ENCODE measurements at places on chromosomes 1 and 21.

- DNase-seq: no peak
Observed at GRCh38 chr1:33378524-33378923, 52.4 kb downstream of the PHC2 start.

GRCh38 chr1:11989669-11990068, 9.4 kb downstream of the MFN2 start:
- no peak for DNase-seq

- no peak for DNase-seq
Observed at GRCh38 chr1:110540891-110541685, 22.1 kb upstream of the KCNA10 start.

- no peak for DNase-seq
Observed at GRCh38 chr1:181179279-181179986, 90.9 kb downstream of the IER5 start.

DNA sequence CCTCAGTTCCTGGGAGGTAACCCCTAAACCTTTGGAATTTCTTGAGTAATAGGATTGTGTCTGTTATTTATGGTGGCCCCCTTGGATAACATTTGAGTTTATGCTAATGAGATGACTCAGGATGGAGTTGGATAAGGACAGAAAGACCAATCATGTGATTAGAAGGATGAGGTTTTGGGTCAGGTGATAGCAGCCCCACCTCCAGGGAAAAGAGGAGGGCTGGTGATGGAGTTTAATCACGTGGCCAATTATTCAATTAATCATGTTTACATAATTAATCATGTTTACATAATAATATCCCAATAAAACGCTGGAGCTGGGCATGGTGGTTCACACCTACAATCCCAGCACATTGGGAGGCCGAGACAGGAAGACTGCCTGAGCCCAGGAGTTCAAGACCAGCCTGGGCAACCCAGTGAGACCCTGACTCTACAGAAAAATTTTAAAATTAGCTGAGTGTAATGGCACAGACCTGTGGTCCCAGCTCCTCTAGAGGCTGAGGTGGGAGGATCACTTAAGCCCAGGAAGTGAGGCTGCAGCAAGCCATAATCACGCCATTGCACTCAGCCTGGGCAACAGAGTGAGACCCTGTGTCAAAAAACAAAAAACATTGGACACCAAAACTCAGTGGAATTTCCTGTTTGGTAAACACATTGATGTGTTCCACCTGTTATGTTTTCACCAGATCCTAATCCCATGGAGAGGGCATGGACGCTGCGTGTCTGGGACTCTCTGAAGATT, 73.3 kb downstream of the NUP210L start:
- DNase-seq: no peak

GRCh38 chr1:174169342-174169741, 10.0 kb downstream of the RABGAP1L start:
- DNase-seq: no peak

DNA sequence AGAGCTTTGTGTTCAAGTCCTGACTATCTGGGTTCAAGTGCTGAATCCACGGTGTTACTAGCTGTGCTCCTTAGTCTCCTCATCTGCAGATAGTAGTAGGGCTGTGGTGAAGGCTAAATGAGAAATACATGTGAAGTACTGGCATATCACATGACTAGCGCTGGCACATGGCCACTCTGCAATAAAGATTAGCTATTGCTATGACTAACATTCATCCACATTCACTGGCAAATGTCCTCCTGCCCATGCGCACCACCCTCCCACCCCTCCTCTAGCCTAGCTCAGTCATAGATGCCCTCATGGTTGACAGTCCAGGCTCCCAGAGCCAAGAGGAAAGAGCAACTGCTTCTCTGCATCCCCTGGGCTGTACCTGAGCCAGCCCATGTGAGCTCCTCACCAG, 8.5 kb upstream of the COL8A2 start:
- DNase-seq: no peak

Data from renal cortex interstitium (tissue), 15 donors.